ENCODE measurements at places on chromosomes 5 and 9. TPM values are rescaled to one million over a fixed set of nuclear protein-coding genes. Genes with fewer than 3 reads are reported as not detected.
A peak's percentile ranks its signal among the peaks of the same experiment; 100 is the strongest.

DNA sequence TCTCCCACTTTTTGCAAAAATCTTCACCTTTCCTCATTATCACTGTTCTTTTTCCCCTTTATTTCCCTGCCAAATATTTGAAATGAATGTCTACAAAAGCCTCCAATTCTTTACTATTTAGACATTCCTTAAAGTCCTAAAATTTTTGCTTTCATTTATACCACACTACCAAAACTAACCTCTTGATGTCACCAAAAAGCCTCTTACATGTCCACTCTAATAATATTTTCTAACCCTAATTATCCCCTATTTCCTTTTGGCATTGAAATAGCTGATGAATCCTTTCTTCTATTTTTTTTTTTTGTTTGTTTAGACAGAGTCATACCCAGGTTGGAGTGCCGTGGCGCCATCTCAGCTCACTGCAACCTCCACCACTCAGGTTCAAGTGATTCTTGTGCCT lies 32.3 kb upstream of the NRG2 start:
- no peak for DNase-seq

- no peak for DNase-seq
These were observed 25.6 kb upstream of the SUSD1 start for GRCh38 chr9:112200711-112201110.

DNA sequence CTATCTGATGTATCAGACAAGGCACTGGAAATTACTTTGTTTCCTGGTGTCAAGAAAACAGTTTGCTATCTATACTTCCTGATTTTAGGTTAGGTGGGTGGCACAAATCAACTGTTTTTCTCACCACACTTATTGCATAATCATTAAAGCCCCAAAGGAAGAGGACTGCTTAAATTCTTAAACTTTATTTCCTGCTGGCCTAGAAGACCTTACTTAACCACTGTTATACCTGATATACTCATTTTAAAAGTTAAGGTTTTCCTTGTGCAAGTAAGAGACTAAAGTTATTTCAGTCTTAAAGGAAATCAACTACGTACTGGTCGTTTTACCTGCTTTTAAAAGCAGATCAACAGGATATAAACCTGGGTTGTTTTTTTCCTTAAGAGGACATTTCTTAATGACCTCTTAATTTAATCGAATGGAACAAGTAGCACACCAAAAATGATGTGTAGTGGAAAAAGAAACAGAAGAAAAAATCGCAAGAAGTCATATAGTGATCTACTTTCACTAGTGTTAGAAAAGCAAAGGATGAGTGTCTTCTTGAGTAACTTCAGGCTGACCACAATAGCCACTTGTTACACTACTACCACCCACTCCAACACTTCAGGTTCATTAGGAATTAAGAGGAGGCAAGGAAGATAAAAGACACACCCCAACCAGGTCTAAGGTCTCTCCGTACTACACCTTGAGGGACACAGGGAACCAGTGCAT lies 974 bp downstream of the CLINT1 start:
- no peak for DNase-seq

- no peak for DNase-seq
These were observed 32.6 kb upstream of the SLIT3 start for GRCh38 chr5:169333518-169333917.

GRCh38 chr5:65854925-65855324 lies 71.5 kb upstream of the ERBIN start:
- no peak for DNase-seq

- no peak for DNase-seq
These were observed 102.4 kb downstream of the NFIB start for GRCh38 chr9:14211564-14211963.

DNA sequence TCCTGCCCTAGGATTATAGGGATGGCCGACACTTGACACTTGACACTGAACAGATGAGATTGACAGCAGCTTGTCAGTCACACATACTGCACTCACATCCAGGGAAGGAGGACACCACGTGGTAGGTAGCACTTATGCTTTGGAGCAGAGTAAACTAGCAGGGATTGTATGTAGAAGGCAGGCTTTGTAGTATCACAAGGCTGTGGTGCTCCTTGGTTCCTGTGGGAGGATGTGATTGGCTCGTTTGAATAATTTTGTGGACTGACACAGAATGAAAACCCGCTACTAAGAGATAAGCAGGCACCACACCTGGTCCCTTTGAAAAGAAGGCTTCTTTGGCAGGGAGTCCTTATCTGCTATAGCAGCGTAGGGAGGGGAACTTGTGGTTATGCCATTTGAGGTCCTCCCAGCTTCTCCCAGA lies 63.6 kb upstream of the IL12B start:
- no peak for DNase-seq

GRCh38 chr5:54886866-54887265 lies 98.5 kb downstream of the ESM1 start:
- no peak for DNase-seq

DNA sequence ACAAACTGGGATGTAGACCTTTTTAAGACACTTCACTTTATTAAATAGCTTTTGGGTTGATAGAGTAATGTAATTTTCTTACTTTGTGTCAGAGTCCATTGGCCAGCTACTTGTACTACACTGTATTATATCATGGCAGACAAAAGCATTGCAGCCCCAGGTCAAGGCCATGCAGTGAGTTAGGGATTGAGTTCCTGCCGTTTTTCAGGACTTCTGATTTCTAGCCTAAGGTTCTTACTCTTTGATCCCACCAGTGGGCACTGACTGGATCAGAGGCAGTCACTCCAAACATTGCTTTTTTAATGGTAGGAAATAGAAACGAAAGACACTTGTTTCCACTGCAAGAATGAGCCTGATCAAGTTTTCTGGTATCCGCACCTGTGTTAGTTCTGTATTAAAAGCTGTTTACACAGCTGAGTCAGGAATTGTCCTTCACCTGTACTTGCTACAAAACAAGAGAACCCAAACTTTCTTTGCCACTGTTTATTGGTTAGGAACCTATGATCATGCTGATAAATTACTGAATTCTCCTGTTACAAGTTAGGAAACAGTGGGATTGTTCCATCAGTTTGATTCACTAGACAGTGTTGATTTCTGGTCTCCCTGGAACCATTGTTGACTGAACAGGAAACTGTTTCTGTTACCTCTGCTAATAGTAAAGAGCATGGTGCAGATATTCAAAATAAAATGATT lies 22.1 kb downstream of the LRRC70 start:
- no peak for DNase-seq

The IL7R gene
- total RNA-seq: 271 TPM

The DAB2IP gene
- total RNA-seq: not detected

The SMIM32 gene
- total RNA-seq: not detected

- no peak for DNase-seq
These were observed 756 bp upstream of the PRR7 start for GRCh38 chr5:177445917-177446199.

GRCh38 chr5:139755892-139756671 lies 39.5 kb upstream of the PSD2 start:
- DNase-seq: no peak

DNA sequence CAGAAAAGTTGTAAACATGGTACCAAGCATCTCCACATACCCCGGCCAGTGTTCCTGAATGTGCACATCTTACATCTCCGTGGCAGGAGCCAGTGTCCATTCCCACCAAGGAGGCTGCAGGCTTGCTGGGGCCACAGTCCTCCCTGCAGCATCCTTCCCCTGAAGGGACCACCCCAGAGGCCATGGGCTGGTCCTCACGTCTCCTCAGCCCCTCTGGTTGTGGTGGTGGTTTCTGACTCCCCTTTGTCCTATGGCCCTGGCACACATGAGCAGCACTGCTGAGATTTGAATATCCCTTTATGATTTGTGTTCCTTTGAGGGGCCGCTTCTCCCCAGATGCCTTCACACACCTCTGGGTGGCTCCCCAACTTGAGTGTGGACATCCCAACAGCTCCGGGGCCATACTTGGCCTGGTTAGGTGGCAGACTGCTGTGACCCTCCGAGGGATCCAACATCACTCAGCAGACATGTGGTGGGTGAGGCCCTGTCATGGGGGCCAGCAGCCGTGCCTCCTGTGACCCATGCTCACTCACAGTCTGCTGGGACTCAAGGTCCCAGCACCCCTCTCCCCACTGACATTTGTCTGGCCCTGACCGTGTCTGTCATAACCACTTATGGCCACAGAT lies 14.3 kb downstream of the PHF2 start:
- peak; percentile 12 for DNase-seq

Measured in activated CD4-positive, alpha-beta memory T cell treated with anti-CD3 and anti-CD28 coated beads, Interleukin-2, amount 10 ng/mL, durations not matched to agents 7 days and 5 days (primary cell).